Mesendoderm (in vitro differentiated cells): ENCODE measurements at places on chromosomes 2 and 18.

- DNase-seq, result no peak
These were observed 43.7 kb downstream of the POU3F3 start for GRCh38 chr2:104897515-104898184.

DNA sequence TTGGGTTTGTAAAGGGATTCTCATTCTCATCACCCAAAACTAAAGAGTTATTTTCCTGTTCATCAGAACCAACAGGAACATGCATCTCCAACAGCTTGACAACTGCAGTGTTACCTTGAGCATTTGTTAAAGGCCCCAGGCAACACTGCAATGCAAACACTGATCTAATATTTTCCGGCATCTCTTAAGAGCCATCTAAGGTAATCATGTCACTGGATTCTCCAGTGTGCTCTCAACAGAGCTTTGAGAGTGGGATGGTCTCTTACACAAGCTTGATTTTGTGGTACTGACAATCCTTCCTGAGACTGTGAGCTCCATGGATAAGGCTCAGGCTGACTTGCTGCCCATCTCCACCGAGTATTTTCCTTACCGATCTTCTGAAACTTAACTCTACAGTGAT, 90.5 kb upstream of the ITGB6 start:
- DNase-seq, result no peak

GRCh38 chr2:164485541-164485940, 135.7 kb downstream of the GRB14 start:
- DNase-seq, result no peak

GRCh38 chr2:38436227-38436664, 59.2 kb upstream of the ATL2 start:
- DNase-seq, result no peak

DNA sequence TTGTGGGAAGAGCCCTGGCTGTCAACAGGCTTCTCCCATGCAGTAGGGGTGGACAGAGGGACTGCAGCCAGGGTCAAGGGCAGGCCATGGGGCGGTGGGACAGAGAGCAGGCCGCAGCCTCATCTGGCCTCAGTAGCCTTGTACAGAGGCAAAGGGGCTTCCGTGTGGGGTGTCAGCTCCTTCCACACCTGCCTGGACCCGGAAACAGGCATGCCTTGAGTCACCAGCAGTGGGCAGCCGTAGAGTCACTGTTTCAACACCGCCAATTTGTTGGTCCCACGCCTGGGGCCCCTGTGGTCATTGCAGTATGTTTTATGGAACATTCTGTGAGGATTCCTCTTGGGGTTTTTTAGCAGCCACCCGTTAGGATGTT, 173.0 kb downstream of the SMAD7 start:
- no peak for DNase-seq

DNA sequence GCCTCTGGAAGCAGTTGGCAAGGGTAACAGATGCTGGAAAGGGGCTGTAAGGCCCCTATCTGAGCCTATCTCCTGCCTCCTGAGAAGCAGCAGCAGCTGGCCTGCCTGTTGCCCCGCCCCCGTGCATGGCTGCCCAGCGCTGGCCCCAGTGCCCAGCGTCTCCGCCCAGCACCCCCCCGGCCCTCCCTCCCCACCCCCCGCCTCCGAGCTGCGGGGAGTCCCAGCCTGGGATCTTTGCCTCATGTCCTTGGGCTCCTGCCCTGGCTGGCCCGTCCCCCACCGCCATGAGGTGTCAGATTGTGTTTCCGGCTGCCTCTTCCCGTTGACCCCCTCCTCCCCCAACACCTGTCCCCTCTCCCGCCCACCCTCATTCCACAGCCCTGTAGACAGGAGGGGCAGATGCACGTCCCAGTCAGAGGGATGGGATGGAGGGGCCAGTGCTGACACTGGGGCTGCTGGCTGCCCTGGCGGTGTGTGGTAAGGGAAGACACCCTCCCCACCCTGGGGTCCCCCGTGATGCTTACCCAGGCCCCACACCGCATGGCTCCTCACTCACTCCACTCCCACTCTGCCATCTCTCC, at the start of gene CHRND:
CHRND (plus strand) TSS at position 370 of the 581 bp plus-strand sequence; CDS start at position 426, 56 bp downstream.
- DNase-seq, result no peak

DNA sequence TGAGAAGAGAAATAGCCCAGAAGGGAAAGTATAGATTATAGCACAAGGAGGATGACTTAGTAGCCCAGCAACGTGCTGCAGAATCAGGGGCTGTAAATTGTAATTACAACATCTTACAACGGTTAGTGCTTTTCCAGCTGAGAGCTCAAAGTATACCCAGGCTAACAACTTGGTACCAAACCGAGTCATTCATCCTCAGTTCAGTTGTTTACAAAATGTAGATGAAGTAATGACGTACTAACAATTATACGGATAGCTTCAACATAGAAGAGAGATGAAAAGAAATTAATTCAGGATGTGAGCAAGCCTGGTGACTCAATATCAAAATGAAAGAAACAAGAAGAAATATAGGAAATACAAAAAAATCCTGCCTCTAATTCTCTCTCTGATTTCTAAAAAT, 99.2 kb downstream of the DYNAP start:
- no peak for DNase-seq

- DNase-seq, result no peak
These were observed 2176.3 kb upstream of the CELF4 start for GRCh38 chr18:39741755-39742466.

- no peak for DNase-seq
These were observed 9.0 kb upstream of the NTSR2 start for GRCh38 chr2:11679016-11679415.

DNA sequence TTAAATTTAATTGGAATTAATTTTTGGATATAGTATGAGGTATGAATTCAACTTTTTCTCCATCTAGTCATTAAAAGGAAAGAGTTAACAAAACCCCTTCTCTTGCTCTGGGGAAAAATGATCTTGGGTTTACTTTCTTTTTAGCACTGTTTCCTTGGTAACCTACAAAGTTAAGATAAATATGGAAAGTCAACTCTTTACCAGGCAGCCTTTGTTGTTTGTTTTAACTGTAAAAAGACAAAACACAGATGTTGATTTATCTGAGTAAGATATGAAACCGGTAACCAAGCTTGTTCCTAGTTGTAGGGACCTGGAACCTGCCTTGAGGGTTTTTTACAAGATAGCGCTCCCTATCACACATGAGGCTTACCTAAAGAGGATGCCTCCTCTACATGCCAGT, 10.1 kb upstream of the SANBR start:
- DNase-seq, result no peak

GRCh38 chr2:136920652-136921333, 155.4 kb downstream of the THSD7B start:
- DNase-seq, result no peak

DNA sequence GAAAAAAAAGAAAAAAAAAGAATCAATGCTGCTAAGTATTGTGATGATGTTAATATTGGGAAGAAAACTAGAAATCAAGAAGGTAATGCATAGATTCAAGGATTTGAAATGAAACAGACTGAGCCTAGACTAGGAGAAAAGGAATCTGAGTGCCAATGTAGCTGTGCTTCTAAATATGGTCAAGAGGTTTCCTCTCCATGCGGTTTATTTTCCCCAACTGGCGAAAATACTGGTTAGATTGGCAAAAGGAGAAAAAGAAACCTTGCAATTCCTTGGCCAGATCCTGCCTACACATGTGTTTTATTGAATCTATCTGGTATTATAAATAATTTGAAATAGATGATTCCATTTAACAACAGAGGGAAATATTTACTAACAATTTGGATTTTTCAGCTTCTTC, 5.7 kb downstream of the SCN3A start:
- DNase-seq, result no peak

DNA sequence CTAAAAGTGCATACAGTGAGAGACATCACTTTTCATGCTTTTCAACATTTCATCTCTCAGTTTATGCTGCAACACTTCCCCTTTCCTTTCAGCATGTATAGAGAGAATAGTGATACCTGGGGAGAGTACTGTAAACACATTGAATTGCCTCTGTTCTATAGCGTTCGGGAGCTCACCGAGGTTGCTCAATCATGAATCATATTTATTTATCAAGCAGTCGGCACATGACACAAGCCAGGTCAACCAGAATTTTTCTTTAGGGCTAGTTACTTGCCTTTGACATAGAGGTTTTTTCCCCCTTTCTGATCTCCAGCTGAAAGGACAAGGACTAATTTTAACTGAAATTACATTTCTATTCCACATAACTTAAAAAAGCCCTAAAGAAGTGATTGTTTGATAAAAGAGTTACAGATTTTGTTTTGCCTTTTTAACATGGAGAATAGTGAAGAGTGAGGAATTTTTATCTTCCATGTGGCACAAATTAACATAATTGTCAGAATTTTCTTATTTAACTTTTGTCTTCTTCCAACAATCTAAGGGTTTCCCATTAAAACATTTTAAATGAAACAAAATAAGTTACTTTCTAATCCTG, 690.9 kb upstream of the TMEFF2 start:
- no peak for DNase-seq

- DNase-seq, result no peak
These were observed 43.6 kb downstream of the SPRED2 start for GRCh38 chr2:65388596-65389390.

DNA sequence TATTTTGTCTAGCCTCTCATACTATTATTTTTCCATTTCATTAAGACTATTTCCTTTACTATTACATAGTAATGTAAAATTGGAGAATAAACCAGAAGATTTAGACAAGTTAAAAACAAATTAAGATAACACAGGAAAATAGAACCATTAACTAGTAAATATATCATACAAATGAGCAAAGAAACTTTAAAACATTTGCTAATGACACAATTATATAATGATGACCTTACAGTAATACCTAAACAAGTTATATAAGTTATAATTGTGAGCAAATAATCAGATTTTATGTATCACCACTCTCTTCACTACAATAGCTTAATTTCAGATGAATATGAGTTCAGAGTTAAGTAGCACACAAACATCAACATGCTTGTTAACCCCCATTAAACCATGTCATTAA, 72.6 kb upstream of the GRB14 start:
- DNase-seq, result no peak

DNA sequence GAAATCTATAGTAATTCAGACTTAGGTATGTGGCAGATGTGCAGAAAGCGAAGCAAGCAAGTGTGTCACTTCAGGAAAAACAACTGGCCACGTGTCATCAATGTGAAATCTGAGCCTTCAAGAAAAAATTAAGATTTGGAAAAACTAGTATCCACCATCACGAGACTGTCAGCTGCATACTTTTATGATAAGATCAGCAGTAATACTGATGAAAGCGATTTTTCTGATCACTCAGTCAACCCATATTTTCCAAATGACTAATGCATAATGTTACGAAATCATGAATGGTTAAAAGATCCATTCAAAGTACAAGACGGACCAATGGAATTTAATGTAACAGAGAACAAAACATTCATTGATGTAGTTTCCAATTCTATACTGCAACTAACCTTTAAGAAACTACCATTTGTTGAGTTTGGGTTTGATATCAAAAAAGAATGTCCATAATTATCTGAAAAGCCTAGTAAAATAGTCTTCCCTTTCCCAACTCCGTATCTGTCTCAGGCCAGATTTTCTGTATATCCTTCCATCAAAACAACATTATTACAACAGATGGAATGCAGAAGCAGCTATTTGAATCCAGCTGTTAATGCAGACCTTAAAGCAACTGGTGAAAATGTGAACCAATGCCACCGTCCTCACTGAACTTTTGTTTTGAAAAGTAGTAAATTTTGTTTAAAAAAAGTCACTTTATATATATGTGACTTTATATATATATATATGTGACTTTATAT, 17.0 kb upstream of the BCL2 start:
- no peak for DNase-seq

- DNase-seq, result no peak
These were observed 7.7 kb downstream of the RAB27B start for GRCh38 chr18:54835944-54836343.

- peak; percentile 90 for DNase-seq
These were observed 125.5 kb upstream of the ZNF516 start for GRCh38 chr18:76620321-76621170.

GRCh38 chr2:155701721-155702120, 630.8 kb downstream of the NR4A2 start:
- no peak for DNase-seq

DNA sequence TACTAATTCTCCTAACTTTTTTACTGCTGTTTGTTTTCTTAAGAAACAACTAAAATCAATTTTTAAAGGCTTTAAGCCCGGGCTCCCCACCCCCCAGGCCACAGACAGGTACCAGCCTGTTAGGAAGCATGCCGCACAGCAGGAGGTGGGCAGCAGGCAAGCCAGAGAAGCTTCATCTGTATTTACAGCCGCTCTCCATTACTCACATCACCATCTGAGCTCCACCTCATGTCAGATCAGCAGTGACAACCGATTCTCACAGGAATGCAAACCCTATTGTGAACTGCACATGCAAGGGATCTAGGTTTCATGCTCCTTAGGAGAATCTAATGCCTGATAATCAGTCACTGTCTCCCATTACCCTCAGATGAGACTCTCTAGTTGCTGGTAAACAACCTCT, 517.0 kb downstream of the NRXN1 start:
- peak; percentile 88 for DNase-seq

DNA sequence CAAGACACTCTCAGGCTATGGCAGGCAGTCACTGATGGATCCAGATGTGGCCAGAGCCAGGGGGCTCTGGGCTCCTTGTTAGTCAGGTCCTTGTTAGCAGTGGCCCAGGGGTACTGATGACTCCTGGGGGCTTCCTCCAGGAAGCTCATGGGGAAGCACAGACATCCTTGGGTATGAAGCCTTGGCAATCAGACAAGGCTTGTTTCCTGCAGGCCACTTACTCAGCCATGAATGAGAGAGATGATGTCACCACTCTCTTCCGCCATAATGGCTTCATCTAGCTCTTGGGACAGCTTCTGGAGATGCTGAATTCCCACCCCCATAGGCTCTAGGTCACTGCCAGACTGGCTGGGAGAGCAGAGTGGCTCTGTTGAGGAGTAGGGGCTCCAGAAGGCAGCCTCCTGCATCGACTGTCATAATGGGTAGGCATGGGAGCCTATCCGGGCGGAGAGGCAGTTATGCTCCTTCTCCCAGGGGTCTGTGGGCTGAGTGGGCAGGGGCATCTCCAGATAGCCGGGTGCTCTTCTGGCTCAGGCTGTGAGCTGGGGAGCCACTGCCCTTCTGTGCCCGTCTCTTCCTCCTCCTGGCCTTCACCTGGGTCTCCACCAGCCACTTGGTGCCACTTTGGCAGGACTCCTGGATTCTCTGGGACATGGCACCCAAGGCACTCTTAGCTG, 40.2 kb upstream of the BMPR2 start:
- DNase-seq, result no peak

DNA sequence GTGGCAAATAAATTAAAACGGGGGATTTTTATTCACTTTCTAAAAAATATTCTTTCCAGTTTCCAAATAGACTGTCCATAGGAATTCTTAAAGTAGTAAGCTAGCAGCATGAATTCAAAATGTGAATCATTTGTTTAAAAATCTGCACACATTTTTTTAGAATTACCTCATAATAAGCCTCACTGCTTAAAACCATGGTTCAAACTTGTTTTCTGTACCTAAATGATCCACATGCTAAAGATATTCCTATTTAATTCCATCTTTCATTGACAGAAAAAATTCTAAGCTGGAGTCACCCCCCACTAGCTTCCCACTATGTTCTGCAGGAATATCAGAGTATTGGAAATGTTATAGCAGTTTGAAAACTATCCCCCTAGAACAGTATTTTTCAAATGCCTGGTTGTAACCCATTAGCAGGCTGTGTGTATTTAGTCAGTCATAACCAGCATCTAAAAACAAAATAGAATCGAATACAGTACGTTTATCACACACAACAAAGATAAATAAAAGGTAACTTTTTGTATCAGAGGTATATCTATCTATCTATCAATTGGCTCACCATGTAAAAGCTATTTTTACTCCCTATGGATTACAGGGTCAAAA, 11.2 kb upstream of the IKZF2 start:
- DNase-seq, result no peak

GRCh38 chr18:66511792-66512191, 92.1 kb downstream of the CDH19 start:
- DNase-seq, result peak; percentile 32

- no peak for DNase-seq
These were observed 48.3 kb downstream of the ASB1 start for GRCh38 chr2:238475034-238475433.
